ENCODE measurements at places on chromosomes 1 and 21.

DNA sequence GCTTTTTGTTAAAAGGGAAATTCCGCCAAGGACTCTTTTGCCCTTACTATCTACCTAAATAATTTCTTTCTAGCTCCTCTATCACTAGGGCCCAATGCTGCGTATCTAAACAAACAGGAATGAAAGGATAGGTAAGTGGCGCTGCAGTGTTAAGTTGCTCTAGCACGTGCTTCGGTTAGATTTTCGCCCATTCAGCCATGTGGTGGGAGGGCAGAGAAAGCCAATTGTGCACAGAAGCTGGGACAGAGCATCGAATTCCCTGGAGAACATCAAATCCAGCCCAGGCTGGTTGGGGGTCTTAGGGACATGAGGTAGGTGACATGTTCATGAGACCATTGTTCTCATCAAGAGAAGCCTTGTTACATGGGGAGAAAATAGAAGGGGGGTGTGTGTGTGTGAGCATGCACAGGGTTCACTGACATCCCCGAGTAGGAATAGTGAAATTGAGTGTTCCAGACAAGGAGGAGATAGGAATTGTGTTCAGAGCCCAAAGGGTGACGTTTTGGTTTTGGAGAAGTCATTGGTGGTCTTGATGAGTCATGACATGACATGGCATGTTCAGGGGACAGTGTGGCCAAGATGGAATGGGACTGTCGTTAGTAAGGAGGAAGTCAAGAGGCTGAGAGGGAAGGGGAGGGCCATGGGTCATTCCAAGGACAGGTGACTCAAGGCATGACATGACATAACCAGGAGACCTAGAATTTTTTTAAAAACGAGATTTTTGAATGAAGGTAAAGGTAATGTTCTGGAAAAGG is 107.1 kb downstream of the TLR5 start:
- DNase-seq = no peak

DNA sequence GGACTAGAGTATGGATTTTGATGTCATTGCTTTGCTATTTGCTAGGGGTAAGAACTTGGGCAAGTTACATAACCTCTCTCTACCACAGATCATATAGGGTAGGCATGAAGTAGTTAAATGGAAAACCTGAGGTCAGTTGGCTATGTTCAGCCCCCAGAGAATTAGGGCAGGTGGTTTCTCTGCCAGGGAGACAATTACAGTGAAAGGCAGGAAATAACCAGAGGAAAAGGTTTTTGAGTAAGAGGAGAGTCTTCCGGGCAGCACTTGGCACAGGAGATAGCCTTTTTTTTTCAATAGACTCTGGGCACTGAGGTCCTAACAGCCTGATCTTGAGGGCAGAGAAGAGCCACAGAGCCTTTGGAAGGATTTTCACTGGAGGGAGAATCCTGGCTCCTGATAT is 16.7 kb upstream of the SERBP1 start:
- DNase-seq = no peak

DNA sequence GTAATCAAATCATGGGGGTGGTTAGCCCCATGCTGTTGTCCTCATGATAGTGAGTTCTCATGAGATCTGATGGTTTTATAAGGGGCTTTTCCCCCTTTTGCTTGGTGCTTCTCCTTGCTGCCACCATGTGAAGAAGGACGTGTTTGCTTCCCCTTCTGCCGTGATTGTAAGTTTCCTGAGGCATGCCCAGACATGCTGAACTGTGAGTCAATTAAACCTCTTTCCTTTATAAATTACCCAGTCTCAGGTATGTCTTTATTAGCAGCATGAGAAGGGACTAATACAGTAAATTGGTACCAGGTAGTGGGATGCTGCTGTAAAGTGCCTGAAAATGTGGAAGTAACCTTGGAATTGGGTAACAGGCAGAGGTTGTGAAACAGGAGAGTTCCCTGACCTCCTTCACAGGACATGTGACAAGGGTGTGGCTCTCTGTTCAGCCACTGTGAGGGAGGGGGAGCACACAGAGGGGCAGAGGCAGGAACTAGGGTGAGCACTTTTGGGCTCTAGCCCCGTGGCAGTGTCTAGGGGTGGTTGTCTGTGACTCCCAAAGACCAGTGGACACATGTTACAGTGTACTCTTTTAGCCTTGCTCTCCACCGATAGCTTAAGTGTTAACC is 105.3 kb downstream of the BACH1 start:
- DNase-seq = no peak

- no peak for DNase-seq
Observed at GRCh38 chr1:37424523-37424922, 49.9 kb upstream of the ZC3H12A start.

DNA sequence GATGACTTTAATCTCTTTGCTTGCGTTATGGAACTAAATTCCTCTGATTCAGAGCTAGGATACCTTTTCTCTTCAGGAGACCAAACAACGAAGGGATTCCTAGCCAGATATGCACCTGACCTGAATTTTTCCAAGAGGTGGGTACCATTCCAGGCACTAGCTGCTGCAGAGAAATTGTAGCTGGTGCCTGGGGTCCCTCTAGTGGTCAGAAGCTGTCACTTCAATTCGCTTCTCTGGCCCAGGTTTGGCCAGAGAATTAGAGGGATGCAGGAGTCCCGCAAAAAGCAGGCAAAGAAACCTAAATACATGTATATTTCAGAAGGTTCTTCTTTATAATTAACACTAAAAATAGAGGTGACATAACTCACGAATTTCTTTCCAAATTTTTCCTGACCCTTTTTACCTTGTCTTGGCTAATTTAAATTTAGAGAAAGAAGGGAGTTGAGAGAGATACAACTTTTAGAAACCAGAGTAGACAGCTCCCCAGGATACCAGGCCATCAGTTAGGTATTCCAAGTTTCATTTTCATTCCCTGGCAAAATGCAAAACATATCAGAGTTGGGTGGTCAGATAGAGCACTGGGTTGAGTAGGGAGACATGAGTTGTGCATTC is 9.6 kb downstream of the ACKR1 start:
- DNase-seq = peak; percentile 16

GRCh38 chr1:33338048-33338439 is 17.1 kb upstream of the A3GALT2 start:
- DNase-seq = no peak

DNA sequence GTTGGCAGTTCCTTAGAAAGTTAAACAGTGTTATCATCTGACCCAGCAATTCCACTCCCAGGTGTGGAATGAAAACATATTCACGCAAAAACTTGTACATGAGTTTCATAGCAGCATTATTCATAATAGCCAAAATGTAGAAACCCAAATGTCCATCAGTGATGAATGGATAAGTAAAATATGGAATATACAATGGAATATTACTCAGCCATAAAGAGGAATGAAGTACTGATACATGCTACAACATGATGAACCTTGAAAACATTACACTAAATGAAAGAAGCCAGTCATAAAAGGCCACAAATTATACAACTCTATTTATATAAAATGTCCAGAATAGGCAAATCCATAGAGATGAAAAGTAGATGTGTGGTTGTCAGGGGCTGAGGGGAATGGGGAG is 53.5 kb downstream of the RRAGC start:
- DNase-seq = no peak

DNA sequence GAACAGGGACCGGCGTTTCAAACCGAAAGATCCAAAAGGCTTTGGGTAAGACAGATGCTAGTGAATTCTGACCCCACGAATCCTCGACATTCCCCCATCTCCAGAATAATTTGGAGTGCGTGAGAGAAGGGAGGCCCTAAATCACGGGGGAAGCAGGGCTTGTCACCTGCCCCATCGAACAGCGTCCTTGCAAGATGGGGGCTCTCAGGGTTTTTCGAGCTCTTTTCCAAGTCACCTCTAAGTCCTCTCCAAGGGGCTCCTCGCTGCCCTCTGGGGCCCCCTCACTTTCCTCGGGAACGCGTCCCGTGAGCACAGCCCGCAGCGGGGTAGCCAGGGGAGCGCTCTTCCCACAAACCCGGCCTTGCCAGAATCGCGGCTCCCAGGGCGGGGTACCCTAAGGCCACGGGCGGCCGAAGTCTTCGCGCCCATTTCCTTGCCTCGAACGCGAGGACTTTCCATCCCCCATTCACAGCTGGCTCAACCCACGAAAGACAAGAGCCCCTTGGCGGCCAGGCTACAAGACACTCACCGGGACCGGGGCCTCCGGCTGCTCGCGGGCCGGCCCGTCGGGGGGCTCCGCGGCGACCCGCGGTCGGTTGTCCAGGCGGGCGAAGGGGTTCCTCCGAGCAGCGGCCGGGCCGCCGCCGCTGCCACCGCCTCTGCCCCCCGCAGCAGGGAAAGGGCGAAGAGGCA is 546 bp downstream of the DONSON start:
- DNase-seq = no peak

DNA sequence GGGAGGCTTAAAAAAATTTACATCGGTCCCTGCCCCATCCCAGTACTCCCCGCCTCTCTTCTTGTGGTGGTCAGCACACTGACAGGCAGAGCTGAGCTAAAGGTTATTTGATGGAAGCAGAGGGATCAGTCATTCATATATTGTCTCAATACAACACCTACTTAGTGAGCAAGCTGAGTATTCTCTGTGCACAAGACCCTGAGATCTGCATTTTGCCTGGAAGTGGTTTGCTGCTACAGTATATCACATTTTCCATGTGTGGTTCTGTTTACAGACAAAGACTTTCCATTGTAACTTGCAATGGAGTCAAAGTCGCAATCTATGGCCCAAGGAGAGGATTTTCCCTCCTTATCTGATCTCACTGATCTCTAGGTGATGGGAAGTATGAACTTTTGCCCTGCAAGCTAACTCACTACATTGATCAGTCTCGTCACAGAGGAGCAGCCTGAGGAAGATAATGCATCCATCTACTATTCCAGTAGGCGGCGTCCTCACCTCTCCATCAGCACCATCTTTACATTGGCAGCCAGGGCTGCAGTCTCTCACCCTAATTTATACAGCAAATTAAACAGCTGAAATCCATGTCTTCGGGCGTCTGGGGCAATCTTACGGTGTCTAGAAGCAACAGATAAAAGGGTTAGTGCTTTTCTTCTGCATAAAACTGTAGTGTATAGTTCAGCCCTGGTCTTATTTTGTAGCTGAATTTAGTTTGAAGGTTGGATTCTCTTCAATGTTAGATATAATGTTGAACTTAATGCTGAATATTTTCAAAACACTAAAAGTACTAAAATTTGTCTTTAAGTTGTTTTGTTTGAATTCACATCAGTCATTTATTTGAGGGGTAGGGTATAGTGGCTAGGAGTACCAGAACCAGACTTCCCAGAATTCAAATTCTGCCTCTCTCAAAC is 3.2 kb upstream of the TRAF5 start:
- no peak for DNase-seq

DNA sequence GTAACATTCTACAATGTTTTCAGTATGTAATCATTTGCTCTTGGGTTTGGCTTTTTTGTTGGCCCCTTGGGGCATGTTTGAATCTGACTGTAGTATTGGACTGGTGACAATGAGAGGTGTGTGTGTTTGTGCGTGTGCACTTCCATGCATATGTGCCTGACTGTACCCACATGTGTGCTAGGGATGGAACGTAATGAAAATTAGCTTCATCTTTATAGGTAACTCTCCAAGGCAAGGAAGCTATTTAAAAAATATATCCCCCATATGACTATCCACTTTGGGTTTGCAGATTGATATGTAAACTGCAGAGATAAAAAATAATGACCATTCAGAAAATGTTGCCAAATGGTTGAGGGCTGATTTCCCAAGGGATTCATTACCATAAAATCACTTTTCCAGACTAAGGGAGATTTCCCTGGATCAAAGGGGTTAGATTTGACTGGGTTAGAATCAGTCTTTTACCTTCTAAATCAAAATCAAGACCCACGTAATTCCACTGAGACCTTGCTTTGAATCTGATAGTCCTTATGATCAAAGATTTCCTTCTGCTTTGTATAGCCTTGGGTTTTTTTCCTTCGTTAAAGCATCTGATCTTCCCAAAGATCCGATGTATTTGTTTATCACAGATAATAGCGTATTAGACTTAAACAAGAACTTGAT is 189.7 kb downstream of the CENPF start:
- no peak for DNase-seq

DNA sequence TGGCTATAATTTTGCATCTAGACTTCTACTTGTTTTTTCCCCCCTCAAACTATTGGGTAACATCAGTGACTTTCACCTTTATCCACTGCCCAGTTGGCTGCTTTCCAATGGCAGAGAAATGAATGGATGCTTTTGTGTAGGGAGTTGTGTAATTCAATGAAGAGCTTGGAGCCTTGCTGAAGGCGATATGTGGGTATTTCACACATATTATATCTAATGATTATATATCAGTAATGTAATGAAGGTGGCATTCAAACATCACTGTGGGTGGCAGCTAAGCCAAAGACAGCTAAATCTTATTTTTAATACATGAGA is 81.2 kb downstream of the TGFB2 start:
- no peak for DNase-seq

GRCh38 chr1:185804206-185804605 is 70.0 kb downstream of the HMCN1 start:
- DNase-seq = no peak
